B cell (primary cell): ENCODE measurements at places on chromosomes 6 and 20.

- DNase-seq: peak; percentile 30
Measured at GRCh38 chr6:42819803-42820511, 38.1 kb downstream of the BICRAL start.

GRCh38 chr20:15362849-15363248, 1025.4 kb upstream of the FLRT3 start:
- no peak for DNase-seq

DNA sequence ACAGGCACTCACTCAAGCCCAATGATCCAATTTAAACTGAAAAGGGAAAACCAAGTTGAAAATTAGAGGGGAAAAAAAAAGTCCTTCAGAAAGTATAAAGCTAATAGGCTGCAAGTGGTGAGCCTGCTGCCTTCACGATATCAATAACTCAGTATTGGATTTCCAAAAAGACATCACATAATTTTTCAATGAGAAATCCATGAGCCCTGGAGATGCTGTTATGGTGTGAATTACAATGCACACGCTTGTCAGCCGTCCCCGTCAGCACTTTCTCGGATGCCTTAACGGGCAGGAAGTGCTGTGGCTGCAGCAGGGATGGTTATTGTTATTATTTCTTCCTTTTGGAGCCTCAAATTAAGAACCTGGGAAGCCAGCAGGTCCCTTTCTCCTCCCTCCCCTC, 138.5 kb downstream of the DHX35 start:
- no peak for DNase-seq

DNA sequence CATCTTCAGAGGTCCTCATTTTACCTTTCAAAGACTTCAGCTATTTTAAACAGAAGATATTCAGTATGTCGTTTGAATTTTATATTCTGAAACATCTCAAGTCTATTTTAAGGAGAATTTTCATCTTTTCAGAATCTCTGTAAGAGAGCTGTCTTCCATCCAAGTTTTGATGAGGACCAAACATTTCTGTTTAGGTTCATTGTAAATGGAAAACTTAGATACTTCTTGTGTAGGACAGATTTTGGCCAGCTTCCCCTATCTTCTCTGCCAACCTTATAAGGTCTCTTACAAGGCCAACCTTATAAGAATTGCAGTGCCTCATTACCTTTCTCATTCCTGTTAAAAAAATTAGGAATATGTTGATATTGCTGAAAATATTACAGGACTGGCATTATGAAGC, 88.1 kb downstream of the AKAP7 start:
- no peak for DNase-seq

GRCh38 chr6:134373993-134374392, 56.1 kb upstream of the SGK1 start:
- no peak for DNase-seq

GRCh38 chr6:31642798-31643570, 9.5 kb downstream of the BAG6 start:
- DNase-seq: no peak

GRCh38 chr20:24842274-24842917, 106.7 kb upstream of the CST7 start:
- no peak for DNase-seq

- no peak for DNase-seq
Measured at GRCh38 chr6:163983679-163984078, 569.2 kb downstream of the QKI start.

- DNase-seq: no peak
Measured at GRCh38 chr6:40713002-40713719, 126.0 kb upstream of the LRFN2 start.
